ENCODE measurements at places on chromosomes 2 and 18.

DNA sequence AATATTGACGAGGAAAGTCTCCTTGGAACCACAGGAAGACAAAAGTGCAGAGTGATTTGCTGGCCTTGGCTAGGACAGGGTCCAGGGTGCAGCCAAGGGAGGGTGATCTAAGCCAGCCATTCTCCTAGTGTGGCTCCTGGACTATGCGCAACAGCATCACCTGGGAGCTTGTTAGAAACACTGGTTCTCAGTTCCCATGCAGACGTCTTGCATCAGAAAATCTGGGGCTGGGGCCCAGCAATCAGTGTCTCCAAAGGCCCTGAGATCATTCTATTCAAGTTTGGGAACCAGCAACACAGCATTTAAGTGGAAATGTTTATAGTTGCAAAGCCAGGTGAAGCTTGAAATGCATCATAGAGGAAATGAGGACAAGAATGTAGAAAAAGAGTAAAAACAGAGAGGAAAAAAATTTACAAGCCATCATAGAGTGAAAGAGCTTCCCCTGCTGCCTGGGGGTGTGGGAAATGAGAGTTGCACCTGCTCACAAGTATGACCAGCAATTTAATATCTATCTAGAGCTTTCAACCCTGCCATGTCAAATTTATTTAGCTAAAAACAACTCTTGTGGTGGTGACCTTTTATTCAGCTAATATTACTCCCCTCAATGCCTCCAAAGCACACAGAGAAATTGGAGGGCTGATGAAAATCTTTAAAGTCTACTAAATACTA is 54.4 kb upstream of the SEC11C start:
- no peak for DNase-seq

DNA sequence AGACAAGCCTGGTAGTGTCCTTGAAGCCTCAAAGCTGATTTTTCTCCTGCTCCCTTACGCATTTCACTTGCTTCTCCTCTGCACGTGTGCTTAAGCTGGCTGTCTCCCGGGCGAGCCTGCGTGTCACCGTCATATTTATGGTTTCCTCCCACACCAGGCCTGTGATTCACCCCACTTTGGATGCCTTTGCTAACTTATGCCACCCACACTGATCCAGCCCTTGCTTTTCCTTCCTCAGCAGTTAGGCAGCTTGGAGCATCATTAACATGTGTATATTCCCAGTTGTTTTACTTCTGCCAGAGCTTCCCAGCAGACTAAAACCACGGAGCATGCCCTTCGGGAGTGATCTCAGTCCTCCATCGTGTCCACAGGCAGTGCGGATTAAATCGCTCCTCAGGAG is 2.2 kb downstream of the ST3GAL5 start:
- peak; percentile 98 for DNase-seq

DNA sequence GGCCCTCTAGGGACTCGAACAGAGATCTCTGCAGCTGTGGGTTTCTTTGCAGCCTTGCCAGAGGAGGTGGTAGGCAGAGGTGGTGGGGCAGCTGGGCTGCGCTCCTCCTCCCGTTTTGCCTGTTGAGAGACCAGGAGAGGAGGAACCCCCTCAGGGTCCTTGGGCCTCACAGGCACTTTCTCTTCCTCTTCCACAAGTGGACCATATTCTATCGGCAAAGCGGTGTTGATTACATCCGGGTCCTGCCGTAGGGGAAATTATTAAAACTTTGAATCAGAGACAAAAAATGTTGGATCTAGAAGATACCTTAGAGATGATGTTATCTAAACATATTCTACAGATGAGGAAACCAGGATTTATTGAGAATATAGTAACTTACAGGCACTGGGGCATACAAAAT is 78.5 kb downstream of the CLIP4 start:
- DNase-seq, result no peak

GRCh38 chr18:79923896-79924585 is 27.4 kb downstream of the SLC66A2 start:
- no peak for DNase-seq

DNA sequence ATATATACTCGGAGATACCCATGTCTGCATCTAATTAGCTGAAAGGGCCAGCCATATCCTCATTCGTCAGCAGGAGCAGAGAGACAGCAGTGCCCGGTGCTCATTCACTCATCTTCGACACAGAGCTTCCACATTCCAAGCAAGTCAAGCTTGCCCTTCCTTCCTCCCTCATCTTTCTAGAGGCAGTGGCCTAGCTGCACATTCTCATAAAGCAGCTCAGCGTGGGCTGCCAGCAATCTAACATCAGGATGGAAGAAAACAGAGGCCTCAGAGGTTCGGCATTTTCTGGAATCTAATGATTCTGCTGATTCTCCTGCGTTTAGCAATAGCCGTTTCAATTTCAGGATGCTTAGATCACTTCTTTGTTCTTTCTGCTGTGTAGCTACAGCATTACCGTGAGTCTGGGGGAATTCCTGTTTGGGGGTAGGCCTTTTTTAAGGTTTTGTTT is 68.8 kb downstream of the CLHC1 start:
- peak; percentile 90 for DNase-seq

DNA sequence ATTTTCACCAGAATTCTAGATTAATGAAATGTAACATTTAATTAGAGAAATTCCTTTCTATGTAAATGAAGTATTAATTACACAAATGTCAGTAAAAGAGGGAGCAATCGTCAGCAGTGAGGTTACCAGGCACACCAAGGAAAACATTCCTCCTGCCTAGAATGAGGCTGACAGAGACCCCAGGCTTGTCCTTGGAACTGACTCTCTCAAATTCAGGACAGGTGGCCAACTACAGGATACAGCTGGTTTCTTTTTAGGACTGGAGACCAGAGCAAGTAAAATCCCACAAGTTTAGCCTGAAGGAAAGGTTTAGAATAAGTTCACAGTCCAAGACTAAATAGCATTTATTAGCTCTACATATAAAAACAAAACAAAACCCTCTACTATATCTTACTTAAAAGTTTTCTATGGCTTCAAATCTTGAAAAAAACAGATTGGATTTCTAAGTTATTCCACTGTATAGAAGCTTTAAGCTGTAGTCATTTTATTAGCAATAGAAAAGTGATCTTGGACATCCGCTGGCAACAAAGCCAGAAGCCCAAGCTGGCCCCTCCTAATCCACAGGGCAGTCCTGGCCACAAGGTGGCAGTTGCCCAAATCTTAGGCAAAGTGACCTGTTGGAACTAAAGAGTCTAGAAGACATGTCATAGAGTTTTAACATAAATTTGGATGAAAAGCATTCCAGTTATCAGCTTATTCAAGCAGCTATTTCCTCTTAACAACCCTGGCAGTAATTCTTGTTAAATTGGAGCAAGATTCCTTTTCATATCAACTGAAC is 81.0 kb downstream of the SP3 start:
- peak; percentile 32 for DNase-seq

DNA sequence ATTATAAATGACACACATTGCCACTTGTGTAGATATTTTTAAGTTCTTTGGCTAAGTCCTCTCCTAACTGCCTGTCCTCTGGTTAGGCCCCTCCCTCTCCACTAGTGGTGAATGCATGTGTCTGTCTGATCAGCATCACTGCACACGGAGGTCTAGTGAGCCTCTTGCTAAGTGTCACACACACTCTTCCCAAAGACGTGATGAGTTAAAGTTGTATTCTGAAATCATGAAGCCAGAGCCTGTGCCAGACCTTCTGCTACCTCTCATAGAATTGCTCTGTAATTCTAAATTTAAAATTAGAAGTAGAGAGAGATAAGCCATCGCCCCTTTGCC is 41.3 kb downstream of the RALB start:
- no peak for DNase-seq

DNA sequence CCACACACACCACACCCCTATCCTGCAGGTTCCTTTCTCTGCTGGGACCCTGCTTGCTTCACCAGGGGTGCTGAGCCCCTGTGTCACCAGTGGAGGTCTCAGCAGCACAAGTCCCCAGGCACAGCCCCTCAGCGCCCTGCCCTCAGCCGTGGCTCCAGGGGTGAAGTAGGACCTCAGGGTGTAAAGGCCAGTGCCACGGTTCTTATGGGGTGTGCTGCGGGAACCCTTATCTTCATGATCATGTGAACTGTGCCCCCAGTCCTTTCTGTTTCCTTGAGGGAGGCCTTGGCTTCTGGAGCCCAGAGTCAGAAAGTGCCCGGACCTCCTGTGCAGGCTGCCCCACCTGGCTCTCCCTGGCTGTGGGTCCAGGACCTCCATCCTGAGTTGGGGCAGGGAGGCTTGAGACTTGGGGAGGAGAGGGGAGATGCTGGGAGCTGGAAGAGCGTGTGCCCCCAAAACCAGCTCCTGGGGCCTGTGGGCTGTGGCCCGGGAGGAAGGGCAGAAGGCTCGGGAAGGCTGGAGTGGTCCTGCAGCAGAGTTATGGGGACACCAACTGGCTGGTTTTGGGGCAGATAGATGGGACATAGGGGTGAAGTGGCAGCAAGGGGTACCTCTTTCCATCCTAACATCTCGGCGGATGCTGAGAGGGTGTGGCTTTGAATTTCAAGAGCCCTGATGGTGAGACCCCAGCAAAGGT is 20.2 kb upstream of the KLF11 start:
- DNase-seq, result no peak

DNA sequence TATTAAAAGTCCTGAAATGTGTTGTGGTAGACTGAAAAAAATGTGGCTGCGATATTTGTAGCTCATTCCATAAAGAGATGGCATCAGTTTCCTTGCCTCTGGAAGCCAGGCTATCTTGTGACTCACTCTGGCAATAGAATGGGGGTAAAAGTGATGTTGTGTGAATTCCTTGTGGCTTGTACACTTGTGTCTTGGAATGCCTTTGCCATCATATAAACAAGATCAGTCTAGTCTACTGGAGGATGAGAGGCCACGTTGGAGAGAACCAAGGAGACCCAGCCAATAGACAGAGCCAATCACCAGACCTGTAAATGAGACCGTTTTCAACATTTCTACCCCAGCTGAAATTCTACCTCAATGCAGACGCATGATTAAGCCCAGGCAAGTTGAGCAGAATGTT is 254.1 kb downstream of the TRIB2 start:
- DNase-seq, result peak; percentile 72

GRCh38 chr2:31204783-31205182 is 12.5 kb downstream of the CAPN14 start:
- no peak for DNase-seq

GRCh38 chr18:32621034-32621433 is 150.4 kb upstream of the GAREM1 start:
- no peak for DNase-seq

DNA sequence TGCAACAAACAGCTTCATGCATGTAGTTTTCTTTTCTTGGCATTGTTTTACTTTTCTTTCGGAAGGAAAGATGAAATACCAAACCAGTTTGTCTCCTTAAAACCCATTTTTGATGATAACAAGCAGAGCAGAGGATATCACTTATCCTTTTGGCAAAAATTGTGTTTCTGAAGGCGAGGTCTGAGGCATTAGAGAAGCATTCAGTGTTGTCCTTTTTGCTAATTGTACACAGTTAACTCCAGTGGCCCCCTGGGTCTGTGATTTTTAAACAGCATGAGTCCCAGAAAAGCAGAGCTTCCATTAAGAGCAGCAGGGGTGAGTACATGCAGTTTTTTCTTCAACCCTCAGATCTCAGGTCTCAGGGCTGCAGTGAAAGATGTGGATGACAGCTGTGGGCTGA is 41.3 kb downstream of the TTC39C start:
- DNase-seq, result peak; percentile 9

DNA sequence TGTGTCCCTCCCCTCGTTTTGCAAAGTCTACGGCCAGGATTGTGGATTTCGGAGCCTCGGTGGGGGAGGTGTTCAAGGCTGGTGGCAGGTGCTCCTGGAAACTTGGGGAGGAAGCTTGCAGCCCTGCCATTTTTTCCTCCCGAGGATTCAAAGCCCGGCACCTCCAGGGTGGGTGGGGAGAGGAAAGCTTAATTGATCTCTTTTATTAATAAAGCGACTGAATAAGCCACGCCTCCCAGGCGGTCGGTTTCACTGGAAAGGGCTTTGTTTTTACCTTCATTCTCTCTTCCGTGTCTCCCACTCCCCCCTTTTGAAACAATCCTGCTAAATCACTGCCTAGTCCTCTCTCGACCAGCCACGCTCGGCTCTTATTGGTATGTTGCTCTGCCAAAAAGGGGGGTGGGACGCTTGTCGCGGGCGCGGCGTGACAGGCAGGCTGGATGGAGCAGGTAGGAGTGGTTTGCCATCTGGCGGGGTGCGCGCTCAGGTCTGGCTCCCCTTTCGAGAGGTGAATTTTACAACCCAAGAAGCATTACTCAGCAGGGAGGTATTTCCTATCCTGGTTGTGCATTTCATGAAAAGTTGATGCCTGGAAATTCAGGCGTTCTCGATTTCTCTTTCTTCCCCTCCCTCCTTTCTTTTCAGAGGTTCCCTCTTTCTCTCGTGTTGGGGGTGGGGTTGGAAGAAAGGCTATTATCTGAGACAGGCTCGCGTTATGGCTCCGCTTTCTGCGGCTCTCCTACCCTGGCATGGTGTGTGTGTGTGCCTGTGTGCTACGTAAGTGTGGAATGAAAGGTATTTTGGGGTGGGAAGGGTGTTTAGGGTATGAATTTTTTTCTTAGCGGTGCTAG is 1.4 kb downstream of the NEDD4L start:
- peak; percentile 33 for DNase-seq

DNA sequence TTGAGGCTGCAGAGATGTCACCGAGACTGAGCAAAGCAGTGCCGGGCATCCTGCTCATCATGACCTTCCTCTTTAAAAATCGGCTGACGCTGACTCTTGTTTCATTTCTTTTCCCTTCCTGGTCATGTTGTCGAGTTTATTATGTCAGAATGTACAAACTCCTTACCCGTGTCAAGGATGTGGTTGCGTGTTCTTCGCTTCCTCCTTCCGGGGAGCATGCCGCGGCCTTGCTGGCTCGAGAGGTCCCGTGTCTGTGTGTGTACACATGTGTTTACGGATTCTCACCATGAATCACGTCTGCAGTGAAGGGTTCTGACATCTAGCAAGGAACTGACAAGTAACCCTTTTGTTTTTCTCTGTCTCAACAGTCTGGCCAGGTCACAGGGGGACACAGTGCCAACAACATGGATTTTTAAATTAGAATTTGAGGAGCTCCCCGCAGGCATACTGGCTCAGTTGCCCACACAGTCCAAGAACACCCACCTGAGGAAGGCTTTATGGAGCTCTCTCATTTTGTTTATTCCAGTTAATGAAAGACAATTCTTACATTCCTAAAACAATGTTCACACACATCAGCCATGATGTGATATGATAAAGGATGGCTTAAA is 60.2 kb downstream of the MYT1L start:
- no peak for DNase-seq

DNA sequence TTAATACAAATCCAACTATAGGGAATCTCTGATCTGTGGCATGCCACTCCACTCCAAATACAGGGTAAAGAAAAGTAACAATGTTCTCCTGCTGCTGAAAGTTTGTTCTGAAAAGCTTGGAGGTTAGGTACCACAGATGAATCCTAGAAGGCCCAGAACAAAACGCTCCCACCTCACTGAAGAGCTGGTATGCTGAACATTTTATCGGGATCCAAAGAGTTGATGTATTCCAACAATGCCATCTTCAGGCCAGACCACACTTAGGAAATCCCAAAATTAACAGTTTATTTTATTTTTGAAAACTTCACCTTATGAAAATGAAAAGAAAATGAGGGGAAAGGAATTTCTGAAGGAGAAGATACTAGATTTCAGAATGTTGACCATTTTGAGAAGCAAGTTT is 145.1 kb upstream of the CDH19 start:
- peak; percentile 8 for DNase-seq

All from fibroblast of skin of right quadriceps (primary cell).